ENCODE measurements at places on chromosomes 12 and 14.

DNA sequence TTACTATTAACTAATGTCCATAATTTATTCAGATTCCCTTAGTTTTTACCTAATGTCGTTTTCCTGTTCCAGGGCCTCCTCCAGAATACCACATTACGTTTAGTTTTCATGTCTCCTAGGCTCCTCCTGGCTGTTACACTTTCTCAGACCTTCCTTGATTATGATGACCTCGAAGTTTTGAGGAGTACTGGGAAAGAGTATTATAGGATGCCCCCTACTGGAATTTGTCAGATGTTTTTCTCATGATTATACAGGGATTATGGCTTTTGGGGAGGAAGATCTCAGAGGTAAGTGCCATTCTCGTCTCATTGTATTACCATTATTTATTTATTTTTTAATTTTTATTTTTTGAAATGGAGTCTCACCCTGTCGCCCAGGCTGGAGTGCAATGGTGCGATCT is 17.7 kb upstream of the C1S start:
- peak; percentile 61 for DNase-seq

DNA sequence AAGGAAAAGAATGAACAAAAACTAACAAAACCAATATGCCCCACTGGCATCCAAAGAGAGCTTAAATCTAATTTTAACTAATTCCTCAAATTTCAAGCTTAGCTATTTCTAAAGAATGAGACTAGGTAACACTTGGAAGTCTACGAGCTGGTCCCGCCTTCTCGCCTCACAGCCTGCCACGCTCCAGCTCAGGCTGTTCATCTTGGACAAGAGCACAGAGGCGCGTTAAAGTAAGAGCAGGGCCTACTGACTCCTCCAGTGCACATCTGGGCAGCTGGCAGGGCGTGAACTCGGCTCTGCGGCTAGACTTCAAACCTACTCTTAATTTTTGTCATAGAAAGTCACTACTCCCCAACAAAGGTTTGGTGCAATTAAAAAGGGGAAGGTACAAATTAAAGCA is 64.6 kb downstream of the DICER1 start:
- DNase-seq = no peak

- no peak for DNase-seq
Observed at GRCh38 chr14:70415788-70416187, 1.1 kb downstream of the SYNJ2BP start.

- no peak for DNase-seq
Observed at GRCh38 chr14:34110531-34110930, 159.7 kb upstream of the EGLN3 start.

DNA sequence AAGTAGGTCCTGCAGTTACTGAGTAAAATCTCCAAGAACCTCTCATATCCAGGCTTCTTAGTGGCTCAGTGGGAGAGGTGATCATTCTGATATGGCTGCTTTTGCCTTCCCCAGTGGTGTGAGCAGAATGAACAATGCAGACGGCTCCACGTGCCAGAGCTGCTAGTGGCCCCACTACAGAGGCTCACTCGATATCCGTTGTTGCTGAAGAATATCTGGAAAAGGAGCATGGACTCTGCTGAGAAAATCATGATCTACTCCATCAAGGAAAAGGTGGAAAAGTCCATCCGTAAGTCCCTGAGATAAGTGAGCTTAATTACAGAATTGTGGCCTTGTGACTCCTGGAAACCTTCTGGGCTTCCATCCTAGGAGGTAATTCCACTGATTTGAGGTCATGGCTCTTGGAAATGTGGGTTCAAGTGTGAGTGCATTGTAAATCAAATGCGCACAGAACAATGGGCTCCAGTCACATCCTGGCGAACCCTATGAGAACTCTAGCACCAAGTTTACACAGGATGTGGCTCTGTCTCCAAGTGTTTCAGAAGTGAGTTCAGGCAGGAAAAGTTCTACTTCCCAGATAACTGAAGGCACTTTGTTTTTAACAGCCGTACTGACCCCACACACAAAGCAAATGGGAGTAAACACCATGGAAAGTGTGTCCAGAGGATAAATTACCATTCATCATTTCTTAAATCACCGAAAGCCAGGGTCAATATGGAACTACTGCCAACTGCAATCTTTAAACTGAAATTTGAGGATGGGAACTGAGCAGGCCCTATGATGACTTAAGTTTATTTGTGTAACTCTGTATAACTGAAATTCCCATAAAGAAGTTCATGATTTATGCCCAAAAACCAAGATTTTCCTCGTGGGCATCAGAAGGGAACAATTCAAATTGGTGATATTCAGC is 51.4 kb downstream of the PLEKHG7 start:
- no peak for DNase-seq

GRCh38 chr12:129651951-129652350 is 251.9 kb downstream of the TMEM132D start:
- no peak for DNase-seq

- no peak for DNase-seq
Observed at GRCh38 chr12:66197495-66197921, 8.5 kb downstream of the IRAK3 start.

DNA sequence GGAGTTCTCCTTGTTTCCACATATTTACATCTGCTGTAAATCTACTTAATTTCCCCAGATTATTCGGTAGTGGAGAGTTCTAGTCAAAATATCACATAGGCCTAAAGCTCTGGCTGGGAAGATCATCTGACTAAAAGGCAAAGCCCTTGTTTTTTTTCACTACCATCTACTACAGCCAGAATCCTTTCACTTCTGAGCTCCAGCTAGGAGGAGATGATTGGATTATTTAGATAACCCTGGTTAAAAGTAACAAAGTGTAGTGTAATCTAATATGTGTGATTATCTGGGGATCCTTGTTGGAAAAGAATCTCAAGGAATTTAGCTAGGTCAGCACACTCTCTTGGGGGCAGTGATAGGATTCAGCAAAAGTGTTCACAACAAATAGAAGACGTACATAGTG is 125.4 kb downstream of the DYRK2 start:
- no peak for DNase-seq

DNA sequence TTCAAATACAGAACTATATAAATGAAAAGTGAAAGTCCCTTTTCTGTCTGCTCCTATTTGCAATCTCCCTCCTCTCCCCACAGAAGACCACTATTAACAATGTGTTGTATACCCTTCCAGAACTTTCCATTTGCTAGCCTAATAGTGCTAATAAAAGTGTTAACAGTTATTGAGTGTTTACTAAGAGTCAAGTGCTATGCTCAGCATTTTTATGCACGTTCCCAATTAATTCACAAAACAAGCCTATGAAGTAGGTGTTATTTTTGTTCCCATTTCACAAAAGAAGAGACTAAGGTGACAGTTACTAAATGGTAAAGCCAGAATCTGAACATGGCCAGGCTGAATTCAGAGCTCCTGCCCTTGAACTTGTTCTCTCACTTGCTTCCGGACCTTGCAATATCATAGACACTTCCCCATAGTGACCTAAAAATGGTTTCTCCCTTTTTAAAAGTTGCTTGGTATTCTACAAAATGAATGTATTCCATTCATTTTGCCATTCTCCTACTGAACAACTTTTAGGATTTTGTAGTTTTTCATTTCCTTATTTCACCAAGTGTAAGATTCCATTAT is 1.6 kb upstream of the PRKAB1 start:
- DNase-seq = peak; percentile 81

GRCh38 chr12:82708061-82708879 is 21.6 kb downstream of the TMTC2 start:
- DNase-seq = no peak

DNA sequence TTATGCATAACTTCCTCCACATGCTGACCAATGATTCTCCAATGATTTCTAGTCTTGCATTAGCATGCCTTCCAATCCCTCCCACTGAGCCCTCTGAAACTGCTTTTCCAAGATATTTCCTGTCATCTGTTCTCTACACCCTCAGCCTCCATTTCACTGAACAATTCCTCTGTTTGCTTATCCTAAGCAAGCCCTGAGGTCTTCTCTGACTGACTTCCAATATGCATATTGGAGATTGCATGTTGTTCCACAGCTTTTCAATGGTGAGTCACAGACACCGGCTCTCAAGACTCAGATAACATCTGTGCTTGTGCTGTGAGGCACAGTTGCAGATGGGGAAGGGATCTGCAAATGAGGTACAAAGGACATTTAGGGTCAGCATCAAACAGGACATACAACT is 141.0 kb downstream of the SLC16A7 start:
- no peak for DNase-seq

DNA sequence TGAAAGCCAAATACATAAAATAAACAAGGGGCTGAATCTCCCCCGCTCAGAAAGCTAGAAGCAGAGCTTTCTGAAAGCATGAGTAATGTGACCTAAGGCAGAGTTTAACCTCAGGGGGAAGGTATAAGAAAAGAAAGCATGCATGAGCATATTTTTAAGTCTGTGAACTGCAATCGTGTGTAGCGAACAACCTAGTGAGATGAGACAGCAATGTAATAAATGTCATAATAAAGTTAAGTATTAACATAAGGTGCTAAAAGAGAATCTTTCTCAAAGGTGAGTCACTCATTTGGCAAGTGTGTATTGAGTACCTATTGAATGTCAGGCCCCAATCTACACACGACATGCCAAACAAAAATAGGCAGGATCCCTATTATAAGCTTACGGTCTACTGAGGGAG is 14.2 kb upstream of the WDR20 start:
- no peak for DNase-seq

- peak; percentile 79 for DNase-seq
Observed at GRCh38 chr14:57831981-57832380, 33.9 kb downstream of the SLC35F4 start.

GRCh38 chr12:92640691-92641090 is 62.1 kb upstream of the PLEKHG7 start:
- DNase-seq = no peak

Data from Karpas-422 (cell line).